Progenitor cell of endocrine pancreas (in vitro differentiated cells): ENCODE measurements at places on chromosomes 12 and 14. TPM values are rescaled to one million over a fixed set of nuclear protein-coding genes. Genes with fewer than 3 reads are reported as not detected.

GRIP1 gene
- 40.4 and 41.3 TPM in 2 replicates for total RNA-seq

ZC3H14 gene
- 102 and 116 TPM in 2 replicates for total RNA-seq

IFT81 gene
- 46.1 and 48.7 TPM in 2 replicates for total RNA-seq

KLHDC1 gene
- 2.4 and 2.8 TPM in 2 replicates for total RNA-seq

SENP1 gene
- 34.9 and 38.4 TPM in 2 replicates for total RNA-seq

ERG28 gene
- 27.8 and 28.6 TPM in 2 replicates for total RNA-seq

RILPL1 gene
- 25.4 and 26.2 TPM in 2 replicates for total RNA-seq

A2M gene
- 1.1 and 2.0 TPM in 2 replicates for total RNA-seq

PLA2G1B gene
- total RNA-seq, result 0.60 TPM in 1 of 2 replicates, not detected in the other

ATF7IP gene
- total RNA-seq, result 185 and 186 TPM in 2 replicates

DNA sequence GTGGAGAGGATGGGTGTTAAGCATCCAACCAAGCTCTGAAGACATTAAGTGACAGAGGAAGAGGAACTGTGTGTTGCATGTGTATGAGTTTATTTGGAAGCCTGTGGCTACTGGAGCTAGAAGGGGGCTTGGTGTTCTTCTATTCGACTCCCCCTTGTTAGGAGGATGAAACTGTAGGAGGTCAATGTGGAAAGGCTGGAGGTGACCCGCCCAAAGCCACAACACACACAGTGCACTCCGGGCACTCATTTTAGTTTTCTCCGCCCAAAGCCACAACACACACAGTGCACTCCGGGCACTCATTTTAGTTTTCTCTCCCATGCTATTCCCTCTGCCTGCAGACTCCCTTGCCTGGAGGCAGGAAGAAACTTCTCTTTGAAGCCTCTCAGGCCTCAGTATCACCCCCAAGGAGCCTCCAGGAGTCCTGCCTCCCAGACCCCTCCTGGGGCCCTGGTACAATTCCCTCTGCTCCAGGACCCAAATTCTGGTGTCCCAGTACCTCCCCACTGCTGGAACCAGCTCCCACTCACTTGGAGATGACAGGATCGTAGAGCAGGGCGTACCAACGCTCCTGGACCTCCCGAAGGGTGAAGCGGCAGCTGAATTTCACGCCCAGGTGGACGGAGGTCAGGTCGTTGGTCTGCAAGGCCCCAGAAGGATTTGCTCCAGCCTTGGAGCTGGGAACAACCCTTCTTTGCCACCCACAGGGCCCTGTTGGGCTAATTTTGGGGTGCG, 3.8 kb downstream of the MCRS1 start:
- DNase-seq, result no peak

- no peak for DNase-seq
Measured at GRCh38 chr14:35349496-35350365, 54.8 kb downstream of the NFKBIA start.

GRCh38 chr12:68428724-68429501, 96.8 kb upstream of the MDM1 start:
- DNase-seq, result no peak

DNA sequence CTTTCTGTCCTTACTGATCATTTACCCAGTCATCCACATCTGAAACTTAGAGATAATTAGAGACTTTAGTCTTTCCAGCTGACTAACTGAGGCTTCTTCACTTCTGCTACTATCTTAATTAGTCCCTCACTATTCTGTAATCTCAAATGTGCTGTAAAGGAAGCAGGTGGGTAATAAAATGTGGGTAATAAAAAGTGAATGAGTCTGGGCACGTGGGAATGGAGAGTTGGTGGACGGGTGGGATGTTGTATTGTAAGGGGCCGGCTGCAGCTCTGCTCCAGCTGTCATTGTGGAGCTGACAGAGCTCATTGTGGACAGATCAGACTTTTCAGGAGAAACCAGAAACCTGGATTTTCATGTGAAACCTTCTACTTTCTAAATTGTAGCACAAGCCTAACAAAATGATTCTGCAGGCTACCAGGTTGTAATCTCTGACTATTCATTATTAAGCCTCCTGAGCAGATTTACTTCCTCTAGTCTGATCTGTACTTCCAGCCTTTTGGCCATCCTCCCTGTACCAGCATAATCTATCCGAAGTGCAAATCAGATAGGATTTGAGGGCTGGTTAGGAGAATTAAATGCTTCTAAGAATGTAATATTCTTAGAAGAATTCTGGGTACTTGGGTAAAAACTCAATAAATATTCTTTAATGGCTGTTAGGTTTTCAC, 42.0 kb upstream of the BMAL2 start:
- no peak for DNase-seq

- no peak for DNase-seq
Measured at GRCh38 chr12:130198026-130198662, 35.9 kb downstream of the FZD10 start.

- no peak for DNase-seq
Measured at GRCh38 chr12:7229741-7230140, 40.3 kb downstream of the PEX5 start.

- no peak for DNase-seq
Measured at GRCh38 chr14:53378142-53378541, 225.0 kb upstream of the DDHD1 start.

DNA sequence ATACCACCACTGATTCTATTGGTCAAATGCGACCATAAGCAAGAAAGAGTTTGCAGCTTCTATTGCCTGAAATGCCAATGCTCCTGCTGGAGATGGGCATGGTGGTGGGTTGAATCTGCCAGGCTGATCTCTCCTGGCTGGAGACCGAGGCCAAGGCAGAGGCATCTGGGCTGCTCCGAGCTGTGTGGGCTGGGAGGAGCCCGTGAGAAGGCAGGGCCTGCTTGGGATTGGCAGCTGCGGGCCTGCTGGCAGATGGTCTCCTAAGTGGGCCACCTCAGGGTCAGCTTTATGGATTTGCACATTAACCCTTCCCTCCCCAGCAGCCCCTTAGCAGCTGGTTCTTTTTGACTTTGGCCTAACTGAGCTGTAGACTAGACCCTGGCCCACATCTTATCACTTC, 25.4 kb downstream of the SRRM4 start:
- DNase-seq, result no peak

DNA sequence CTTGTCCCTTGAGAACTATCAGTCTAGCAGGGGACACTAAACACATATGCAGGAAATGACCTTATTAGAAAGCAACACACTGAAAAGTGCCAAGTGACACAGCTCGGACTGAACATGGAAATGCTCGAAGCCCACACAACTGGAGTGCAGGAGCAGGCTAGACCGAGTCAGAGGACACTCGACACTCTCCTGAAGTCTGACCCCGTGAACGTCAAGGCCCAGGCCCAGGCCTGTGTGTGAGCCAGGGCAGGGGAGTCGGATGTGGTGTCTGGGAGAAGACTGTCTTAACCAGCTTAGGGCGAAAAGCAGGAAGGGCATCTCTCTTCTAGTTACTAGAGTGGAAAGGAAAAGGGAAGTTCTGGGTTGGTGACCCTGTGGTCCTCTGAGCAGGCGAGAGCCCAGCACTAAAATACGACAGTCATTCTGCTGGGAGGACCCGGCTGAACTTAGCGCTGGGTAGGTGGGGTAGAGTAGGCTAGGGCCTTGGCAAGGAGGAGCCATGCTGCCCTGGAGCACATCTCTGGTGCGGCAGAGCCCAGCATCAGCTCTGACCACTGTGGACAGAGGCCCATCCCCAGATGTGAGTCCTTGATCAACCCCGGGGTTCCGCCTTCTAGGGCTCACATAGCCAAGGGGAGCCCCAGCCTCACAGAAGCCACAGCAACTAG, 93.0 kb downstream of the NTF3 start:
- no peak for DNase-seq

DNA sequence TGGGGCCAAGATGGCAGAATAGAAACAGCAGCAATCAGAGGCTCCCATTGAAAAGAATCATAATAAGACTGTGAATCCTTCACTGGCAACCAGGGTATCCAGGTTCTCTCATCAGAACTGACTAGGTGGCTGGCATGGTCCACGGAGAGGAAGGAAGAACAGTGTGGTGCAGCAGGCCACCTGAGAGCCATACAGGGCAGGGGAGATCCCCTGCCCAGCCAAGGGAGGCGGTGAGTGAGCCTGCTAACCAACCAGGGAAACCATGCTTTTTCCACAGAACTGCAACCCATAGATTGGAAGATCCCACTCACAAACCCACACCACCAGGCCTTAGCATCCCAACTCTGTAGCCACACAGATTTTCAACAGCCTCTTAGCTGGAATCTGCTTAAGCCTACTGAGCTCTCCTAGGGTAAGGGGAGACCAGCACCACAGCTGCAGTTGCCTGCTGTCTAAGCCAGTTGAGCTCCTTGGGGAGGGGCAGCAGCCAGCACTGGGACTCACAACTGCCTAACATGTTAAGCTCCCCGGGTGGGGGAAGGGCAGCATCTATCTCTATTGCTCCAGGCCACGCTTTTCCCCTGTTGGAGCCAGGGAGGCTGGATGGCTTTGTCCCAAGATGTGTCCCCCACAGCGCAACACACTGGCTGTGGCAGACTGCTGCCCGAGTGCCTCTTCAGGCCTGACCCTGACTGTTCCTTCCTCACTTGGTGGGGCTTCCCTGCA, 342.6 kb upstream of the CCDC196 start:
- DNase-seq, result no peak

GRCh38 chr14:50388256-50388931, 8.3 kb downstream of the CDKL1 start:
- no peak for DNase-seq

DNA sequence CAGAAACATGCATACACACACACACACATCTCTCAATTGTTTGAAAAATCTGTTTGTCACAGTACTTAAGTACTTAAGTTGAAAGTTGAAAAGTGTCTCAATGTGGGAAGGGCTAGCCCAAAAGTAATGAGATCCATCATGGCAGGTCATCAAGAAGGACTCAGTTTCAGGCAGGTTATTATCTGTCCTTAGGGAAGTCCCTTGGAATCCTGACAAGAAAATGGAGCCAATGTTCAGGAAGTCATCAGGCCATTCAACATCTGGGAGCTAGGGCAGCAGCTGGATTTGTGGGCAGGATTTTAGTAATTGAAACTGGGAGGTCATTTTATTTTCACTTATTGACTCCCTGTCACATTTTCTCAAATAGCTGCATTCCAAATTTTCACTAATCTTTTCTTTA, 56.0 kb downstream of the MSRB3 start:
- no peak for DNase-seq

- DNase-seq, result no peak
Measured at GRCh38 chr14:65334765-65335410, 77.6 kb upstream of the FUT8 start.

- DNase-seq, result no peak
Measured at GRCh38 chr12:132235116-132235820, 91.0 kb downstream of the NOC4L start.

DNA sequence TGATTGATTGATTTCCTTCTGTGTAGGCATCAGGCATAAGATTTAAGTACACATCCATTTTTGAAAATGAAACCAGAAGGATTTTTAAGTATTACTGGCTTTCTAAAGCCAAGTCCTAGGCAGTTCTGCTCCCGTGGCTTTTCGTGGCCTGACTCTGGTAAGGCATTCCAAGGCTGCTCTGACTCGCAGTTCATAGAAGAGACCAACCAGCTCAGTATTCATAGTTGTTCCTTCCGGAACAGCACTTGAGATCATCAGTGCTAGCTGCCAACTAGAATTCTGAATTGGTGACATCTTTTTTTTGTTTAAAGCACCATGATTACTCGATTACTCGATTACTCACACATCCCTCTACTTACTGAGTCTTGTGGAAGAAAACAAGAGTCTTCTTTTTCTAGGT, 25.9 kb downstream of the SUDS3 start:
- DNase-seq, result no peak

DNA sequence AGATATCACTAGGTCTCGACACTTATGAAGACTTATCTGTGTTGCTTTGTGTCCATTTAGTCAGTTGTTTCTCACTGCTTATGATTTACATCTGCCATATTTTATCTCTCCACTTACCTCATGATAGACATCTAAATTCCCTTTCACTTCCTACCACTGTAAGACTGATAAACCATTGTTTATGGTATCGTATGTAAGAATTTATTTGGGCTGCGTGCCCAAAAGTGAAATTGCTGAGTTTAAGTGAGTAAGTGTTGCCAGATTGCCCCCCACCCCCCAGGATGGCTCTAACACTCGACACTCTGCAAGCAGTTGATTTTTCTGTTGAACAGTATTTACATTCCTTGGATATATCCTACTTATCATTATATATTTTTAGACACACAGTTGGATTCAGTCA, 69.9 kb upstream of the MON2 start:
- no peak for DNase-seq

GRCh38 chr14:61950340-61950739, 188.1 kb downstream of the SNAPC1 start:
- no peak for DNase-seq

GRCh38 chr14:102986810-102987579, 64.5 kb downstream of the AMN start:
- DNase-seq, result no peak

DNA sequence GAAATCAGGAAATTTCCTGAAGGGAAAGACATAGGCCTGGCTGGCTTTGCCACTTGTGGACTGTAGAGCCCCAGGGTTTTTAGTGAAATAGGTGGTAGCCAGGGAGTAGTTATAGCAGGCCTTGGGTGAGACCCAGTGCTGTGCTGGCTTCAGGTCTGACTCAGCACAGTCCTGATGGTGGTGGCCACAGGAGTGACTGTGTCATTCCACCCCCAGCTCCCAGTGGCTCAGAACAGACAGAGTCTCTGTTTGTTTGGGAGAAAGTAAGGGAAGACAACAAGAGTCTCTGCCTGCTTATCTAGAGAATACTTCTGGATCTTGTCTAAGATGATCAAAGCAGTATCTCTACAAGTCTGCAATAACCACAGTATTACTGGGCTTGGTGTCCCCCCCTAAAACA, 27.5 kb upstream of the OR6J1 start:
- DNase-seq, result no peak

DNA sequence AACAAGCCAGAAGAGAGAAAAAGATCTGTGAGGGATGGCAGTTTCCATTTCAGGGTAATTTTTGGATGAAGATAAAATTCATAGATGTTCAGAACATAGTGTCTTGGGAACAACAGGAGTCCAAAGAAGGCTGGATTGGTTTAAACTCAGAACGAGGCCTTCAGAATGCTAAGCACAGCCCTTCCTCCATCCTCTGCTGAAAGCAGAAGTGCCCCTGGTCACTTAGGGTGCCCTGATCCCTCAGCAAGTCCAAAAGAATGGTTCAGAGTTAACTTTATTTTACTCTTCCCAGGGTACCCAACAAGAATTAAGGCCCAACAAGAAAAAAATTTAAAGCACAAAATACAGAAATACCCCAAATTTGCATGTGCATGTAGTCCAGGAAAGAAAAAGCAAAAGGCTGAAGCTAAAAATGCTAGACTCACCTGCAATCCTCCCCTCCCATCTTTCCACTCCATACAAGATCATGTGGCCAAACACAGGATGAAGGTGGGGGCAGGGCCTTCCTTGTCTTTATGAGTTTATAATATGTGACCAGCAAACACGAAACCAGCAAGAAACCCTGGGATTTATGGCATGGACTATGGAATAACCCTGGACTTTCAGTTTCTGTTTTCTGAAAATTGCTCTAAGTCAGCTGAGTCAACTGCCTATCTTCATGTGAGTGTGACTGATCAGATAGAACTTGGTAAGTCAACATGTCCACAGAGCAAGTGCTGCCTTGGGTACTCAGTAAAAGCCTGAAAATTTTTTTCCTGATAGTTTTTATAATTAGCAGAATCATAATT, 21.2 kb downstream of the MAX start:
- DNase-seq, result no peak

GRCh38 chr12:16610001-16610585, 4.1 kb upstream of the LMO3 start:
- no peak for DNase-seq

- DNase-seq, result no peak
Measured at GRCh38 chr14:93017898-93018297, 94.9 kb downstream of the CHGA start.

- no peak for DNase-seq
Measured at GRCh38 chr14:85822236-85822635, 292.3 kb downstream of the FLRT2 start.

- DNase-seq, result no peak
Measured at GRCh38 chr12:78641837-78642423, 222.6 kb upstream of the SYT1 start.
